ENCODE measurements at places on chromosomes 16 and 17.

DNA sequence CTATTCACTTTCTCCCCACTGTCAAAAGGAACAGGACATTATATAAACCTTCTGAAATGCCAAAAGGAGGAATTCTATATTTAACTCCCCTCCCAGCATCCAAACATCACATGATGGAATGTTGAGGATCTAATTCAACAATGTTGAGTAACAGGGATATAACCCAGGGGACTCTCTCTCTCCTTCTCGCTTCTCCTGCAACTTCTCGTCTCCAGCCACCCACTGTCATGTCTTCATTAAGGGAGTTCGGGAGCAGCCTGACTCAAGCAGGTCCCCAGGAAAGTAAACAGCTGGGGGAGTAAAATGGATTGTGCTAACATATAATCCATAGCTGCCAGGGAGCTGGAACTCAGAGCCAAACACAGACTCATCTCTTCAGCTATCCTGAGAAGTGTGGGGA, 51.7 kb downstream of the GRIN2A start:
- no peak for DNase-seq

DNA sequence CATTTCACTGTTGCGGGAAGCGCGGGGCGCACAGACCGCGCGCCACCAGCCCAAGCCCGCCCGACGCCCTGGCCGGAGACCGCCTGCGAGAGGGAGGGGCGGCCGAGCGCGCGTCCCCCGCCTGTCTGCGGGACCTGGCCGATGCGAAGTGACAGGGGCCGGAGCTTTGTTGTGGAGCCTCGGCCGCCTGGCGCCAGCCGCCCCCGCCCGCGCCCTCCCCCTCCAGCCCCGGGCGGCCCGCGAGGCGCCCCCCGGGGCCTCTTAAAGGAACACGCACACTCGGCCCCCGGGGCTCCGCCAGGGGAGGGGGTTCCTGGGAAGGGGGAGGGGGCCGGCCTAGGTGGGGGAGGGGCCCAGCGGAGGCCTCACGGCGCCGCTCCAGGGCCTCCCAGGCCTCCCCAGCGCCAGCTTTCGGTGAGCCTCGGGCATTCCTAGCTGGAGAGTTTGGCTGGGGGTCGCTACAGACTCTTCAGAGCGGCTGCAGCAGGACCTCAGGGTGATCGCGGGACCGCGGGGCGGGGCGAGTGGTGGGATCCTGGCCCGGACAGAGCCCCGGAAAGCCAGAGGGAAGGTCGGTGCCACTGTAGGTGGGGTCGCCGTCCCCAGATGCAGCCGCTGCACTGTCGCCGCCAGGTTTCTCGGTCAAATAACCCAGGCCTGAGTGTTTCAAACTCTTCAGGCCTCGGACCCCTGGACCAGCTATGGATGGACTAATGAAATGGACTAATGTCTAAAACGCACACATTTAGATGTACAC, 2.4 kb upstream of the TBX2 start:
- no peak for DNase-seq

DNA sequence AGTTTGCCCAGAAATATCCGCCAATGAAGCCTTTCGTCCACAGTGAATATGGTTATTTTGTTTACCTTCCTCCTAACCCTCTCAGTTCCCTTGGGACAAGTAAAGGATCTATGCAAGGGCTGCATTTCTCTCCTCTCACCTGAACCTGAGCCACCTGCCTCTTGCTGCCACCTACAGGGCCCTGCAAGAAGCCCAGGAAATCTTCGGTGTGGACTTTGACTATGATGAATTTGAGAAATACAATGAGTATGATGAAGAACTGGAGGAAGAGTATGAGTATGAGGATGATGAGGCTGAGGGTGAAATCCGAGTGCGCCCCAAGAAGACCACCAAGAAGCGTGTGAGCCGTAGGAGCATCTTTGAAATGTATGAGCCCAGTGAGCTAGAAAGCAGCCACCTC, 14.0 kb downstream of the SUPT6H start:
- DNase-seq = no peak

GRCh38 chr17:18109935-18110485, 1.5 kb downstream of the MYO15A start:
- DNase-seq = no peak

- no peak for DNase-seq
These were observed 9.5 kb downstream of the ZNF771 start for GRCh38 chr16:30416624-30417528.

GRCh38 chr17:6348891-6349290, 86.0 kb downstream of the AIPL1 start:
- DNase-seq = no peak

GRCh38 chr16:66189951-66190350, 176.5 kb upstream of the CDH5 start:
- no peak for DNase-seq

GRCh38 chr17:61126473-61127249, 273.0 kb upstream of the TBX2 start:
- DNase-seq = no peak

DNA sequence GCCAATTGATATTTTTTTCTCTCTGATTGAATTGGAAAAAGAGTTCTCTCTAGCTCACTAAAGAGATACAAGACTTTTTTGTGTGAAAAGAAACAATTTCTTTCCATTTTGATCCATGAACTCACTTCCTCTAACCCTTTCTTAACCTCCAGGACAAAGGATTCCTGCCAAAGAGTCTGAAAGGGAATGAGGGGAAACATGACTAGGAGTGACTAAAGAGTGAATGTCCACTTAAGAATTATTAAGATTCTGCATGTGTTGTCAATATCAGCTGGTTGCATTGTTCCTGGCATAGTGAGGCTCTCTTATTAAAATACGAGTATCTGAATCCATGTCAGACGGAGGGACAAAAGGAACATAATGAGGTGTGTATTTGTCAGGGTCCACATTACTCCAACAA, 344.7 kb downstream of the GRIN2A start:
- no peak for DNase-seq

DNA sequence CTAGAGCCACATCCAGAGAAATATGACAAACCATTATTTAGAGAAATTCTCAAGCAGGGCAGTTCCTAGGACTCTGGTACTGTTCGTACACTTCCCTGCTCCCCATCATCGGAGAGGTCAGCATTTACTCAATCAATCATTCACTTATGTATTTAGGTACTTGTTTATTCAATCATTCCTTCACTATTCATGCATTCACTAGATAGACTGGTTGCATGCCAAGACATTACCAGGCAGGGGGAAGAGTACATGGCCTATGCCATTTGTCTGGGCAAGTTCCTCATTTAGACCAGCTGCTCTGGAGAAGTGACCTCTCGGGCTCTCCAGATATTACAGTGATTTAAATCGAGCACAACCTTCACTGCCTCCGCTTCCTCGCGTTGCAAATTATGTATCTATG, 603.4 kb downstream of the KCNJ2 start:
- DNase-seq = no peak

DNA sequence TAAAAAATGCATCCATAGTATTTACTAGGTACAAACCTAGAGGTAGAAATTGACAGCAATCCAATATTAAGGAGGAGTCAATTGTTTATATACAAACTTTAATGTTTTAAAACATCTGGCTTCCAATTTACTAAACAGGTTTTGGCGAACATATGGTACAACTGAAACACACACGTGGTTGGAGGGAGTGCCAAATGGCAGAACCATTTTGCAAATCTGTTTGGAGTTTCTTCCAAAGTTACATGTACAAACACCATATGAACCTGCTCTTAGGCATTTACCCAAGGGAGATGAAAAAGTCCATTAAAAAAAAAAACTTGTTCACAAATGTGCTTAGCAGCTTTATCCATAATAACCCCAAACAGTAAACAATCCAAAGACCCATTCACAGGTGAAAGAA, 159.8 kb upstream of the MYOCD start:
- DNase-seq = no peak

All from T-helper 1 cell (primary cell).